Tibial artery (tissue), 4 donors: ENCODE measurements at places on chromosomes 13 and 19.
A peak's percentile ranks its signal among the peaks of the same experiment; 100 is the strongest.

DNA sequence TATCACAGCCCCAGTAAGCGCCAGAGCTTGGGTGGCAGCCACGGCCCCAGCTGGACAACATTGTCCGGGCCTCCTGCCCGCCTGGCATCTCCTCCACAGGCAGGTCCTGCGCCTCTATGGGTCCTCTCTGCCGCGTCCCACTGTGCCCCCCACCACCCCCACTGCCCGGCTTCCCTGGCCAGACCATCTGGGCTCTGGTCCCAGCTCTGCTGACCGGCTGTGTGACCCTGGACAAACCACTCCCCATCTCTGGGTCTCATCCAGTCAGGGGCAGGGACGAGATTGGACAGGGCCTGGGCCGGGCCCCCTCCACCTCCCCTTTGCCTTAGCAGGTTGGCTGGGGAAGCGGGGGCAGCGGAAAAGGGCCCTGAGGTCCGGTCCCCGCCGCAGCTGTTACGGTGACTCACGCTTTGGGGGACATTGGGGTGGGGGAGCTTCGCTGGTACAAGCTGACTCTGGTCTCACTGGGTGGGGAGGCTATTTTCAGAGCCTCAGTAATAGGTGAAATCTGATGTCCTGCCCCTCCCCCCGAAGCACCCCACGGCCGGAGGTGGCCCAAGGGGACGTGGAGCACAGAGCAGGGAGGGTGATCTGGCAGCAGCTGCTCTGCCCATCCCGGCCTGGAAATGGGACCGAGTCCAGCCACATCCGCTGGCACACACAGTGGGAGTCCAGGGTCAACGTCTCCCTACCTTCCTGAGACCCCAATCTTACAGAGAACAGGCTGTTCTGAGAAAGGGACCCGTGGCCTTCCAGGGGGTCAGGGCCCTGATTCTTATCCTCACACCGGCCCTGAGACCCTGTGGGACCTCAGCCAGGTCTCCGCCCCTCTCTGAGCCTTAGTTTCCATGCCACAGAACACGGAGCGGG is 9.1 kb downstream of the NFIC start:
- no peaks in the 10 kb centered on the region for H3K27me3 ChIP-seq
- DNase-seq, result peak; percentile 99
- H3K27ac ChIP-seq, result peak overlapping the region; percentile 100
- H3K36me3 ChIP-seq, result no peaks in the 10 kb centered on the region
- H3K4me3 ChIP-seq, result peak overlapping the region; percentile 30

DNA sequence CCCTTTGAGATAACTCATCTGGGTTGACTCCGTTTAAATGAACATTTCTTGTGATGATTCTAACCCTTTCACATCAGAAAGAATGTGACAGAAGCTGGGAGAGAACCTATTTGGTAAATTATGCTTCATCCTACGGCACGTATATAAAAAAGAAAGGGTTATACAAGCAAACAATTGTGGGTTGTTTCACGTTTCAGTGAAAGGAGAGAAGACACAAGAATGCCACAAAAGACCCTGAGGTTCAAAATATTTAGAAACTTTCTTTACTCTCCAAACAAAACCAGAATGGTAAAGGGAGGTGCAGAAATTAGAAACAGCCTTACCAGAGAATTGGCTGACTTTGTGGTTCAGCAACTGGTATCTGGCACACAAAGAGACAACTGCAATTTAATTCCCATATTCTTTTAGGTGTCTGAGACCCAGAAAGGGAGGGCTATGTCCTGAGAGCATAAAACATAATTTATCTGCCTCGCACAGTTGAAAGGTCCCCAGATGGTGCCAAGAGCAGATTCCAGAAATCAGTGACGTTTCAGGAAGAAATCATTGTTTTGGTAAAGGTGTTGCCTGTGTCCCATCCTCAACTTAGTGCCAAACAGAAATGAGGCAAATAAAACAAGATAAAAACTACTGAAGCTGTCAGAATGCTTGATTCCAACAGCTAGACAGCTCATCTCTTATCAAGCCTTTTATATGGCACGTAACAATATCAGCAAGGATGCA is 361.4 kb downstream of the EFNB2 start:
- no peaks in the 10 kb centered on the region for H3K36me3 ChIP-seq
- no peaks in the 10 kb centered on the region for H3K4me1 ChIP-seq
- no peak for DNase-seq
- H3K27ac ChIP-seq, result no peak overlapping the region

DNA sequence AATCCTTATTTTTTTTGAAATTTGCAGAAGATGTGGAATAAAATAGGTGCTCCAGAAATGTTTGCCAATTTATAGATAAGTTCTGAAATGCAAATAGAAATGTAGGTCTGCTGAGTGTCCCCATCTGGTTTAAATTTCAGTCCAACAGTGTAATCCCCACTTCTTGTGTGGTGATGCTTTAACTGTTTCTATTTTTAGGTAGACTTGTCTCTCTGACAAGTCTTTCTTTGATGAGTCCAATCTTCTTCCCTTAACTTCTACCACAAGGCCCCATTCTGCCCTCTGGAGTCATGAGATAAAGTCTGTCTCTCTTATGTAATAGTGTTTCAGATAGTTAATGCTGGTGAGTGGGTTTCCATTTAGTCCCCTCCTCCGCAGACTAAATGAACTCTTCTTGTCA is 390.4 kb downstream of the RFC3 start:
- H3K36me3 ChIP-seq, result no peaks in the 10 kb centered on the region
- no peak overlapping the region for H3K4me3 ChIP-seq
- H3K27ac ChIP-seq, result no peak overlapping the region
- no peak for DNase-seq
- no peaks in the 10 kb centered on the region for H3K27me3 ChIP-seq

DNA sequence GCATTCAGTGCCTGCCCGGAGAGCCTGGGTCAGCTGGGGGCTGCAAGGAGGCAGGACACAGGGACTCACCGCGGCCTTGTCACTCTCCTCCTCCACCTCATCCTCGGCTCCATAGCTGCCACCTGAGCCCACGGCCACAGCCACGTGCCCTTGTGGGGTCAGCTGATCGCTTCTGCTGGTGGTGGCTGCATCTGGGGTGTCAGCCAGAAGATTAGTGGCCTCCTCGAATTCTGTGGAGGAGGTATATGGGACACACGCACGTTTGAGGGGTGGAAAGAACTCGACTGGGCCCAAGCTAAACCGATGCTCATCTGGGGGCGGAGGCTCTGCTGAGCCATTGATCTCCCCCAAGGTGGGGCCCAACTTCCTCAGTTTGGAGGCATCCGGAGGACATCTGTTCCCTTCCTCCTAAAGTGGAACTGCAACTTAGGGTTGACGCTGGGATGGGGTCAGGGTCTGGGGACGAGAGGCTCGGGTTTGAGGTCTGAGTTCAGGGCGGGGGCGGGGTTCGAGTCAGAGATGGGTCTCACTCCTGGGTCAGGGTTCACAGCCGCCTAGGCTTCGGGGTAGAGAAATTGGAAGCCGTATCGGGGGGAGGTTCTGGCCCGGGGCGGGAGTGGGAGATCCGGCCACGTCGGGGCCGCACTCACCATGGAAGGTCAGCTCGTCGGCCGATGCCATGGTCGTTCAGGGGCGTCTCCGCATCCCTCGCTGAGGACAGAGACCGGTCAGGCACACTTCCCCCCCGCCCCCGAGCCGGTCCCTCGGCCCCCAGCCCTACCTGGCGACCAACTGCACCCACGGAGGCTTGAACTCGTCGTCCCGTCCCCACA is 493 bp downstream of the YIPF2 start:
- no peak for DNase-seq
- peak overlapping the region; percentile 100 for H3K4me3 ChIP-seq
- H3K36me3 ChIP-seq, result peaks cover 49% of the 10 kb centered on the region
- no peaks in the 10 kb centered on the region for H3K4me1 ChIP-seq

GRCh38 chr19:5186293-5187050 is 154.1 kb downstream of the PTPRS start:
- DNase-seq, result no peak
- H3K36me3 ChIP-seq, result no peaks in the 10 kb centered on the region
- no peak overlapping the region for H3K27ac ChIP-seq
- H3K4me1 ChIP-seq, result no peaks in the 10 kb centered on the region
- no peaks in the 10 kb centered on the region for H3K27me3 ChIP-seq

DNA sequence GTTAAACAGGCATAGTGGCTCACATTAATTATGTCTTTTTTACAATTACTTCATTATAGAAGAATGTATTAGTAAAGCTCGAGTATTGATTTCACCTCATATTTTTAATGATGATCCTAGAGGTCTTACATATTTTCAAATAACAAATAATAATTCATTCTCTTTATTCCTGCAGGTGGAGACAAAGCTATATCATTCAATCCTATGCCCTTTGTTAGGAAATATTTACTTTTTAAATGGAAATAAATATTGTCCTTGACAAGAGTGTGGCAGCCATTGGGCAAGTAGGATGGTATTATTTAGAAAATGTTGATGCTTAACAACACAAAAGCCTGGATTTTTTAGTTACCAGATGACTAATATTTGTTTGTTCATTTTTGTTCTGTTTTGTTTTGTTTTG is 127.6 kb downstream of the COG6 start:
- no peak for DNase-seq

DNA sequence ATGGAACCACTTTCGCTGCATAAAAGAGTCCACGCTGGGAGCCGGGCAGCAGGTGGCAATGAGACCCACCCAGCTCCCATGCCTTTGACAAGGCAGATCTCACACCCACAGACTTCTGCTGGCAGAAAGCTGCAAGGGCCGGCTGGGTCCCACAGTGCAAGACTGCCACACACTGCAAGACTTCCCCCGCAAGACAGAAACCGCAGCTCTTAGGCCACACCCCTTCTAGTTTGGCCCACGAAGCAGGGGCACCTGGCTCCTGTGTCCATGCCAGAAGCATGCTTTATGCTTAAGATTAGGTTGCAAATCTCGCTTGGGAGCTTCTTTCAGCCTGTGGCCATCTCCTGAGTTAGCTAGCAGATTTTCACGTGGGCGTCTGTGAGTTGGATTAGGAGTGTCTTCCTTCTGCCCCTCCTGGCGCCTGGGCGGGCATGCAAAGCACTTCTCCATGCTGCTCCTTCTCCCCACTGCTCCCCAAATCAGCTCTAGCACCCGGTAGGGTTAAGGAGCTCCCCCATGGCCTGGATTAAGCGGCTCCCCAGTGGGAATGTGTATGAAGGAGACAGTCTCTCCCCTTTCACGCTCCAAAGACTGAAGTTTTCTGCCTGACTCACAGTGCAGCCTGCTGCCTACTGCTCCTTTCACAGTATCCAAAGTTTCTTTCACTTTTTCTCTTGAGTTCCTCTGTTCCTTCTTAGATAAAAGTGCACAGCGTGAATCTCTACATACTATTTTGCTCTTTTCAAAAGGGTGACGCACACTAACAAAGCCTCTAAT is 17.7 kb downstream of the GPC6 start:
- H3K27ac ChIP-seq, result peak overlapping the region; percentile 63
- peaks cover 26% of the 10 kb centered on the region for H3K4me1 ChIP-seq
- H3K27me3 ChIP-seq, result no peaks in the 10 kb centered on the region
- DNase-seq, result peak; percentile 67
- H3K4me3 ChIP-seq, result peak overlapping the region; percentile 48

- H3K36me3 ChIP-seq, result no peaks in the 10 kb centered on the region
- no peak for DNase-seq
- H3K27me3 ChIP-seq, result no peaks in the 10 kb centered on the region
- no peak overlapping the region for H3K27ac ChIP-seq
- no peaks in the 10 kb centered on the region for H3K4me1 ChIP-seq
These were observed 284.4 kb upstream of the NBEA start for GRCh38 chr13:34657716-34658115.

DNA sequence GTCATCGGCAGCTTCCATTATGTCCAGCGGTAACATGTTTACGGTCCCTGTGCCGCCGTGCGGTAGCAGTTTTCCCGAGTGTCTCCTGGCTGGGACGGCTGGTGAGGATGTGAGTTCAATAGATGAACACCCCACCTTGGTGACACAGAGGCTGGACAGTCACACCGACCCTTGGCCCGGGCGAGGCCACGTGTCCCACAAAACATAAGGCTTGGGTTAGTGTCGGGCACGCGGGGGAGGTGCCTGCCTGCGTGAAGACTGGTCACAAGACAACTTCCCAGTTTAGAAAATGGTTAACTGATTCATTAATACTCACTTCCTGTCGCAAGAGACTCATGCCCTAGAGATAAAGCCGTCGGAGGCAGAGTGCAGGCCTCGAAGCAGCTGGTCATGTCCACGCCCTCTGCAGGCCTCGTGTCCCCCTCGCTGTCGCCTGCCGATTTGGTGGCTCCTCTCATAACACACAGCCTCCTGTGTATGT is 17.2 kb downstream of the RASA3 start:
- H3K4me3 ChIP-seq, result no peak overlapping the region
- no peaks in the 10 kb centered on the region for H3K36me3 ChIP-seq
- no peak for DNase-seq
- peaks cover 19% of the 10 kb centered on the region for H3K4me1 ChIP-seq
- H3K27ac ChIP-seq, result no peak overlapping the region
- H3K27me3 ChIP-seq, result no peaks in the 10 kb centered on the region

- H3K27me3 ChIP-seq, result no peaks in the 10 kb centered on the region
- H3K4me3 ChIP-seq, result peak overlapping the region; percentile 48
- H3K36me3 ChIP-seq, result no peaks in the 10 kb centered on the region
- no peak overlapping the region for H3K27ac ChIP-seq
- peaks cover 20% of the 10 kb centered on the region for H3K4me1 ChIP-seq
These were observed 165.6 kb downstream of the USP12 start for GRCh38 chr13:27005976-27006518.

DNA sequence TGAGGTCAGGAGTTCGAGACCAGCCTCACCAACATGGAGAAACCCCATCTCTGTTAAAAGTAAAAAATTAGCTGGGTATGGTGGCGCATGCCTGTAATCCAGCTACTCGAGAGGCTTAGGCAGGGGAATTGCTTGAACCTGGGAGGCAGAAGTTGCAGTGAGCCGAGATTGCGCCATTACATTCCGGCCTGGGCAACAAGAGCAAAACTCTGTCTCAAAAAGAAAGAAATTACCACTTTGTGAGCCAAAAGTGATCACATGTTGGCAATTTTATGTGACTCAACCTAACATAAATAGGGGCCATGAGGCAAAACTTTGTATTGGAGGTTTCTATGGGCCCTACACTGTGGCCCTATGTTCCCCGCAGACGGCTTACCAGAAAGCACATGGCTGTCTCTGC is 72.2 kb downstream of the MAP4K1 start:
- H3K27me3 ChIP-seq, result no peaks in the 10 kb centered on the region
- H3K27ac ChIP-seq, result no peak overlapping the region
- DNase-seq, result no peak
- H3K4me1 ChIP-seq, result peaks cover 12% of the 10 kb centered on the region
- no peak overlapping the region for H3K4me3 ChIP-seq

- H3K27me3 ChIP-seq, result no peaks in the 10 kb centered on the region
- H3K4me3 ChIP-seq, result peak overlapping the region; percentile 77
- peak; percentile 80 for DNase-seq
- H3K4me1 ChIP-seq, result no peaks in the 10 kb centered on the region
These were observed 1.8 kb upstream of the SPRY2 start for GRCh38 chr13:80342471-80343371.
